ENCODE measurements at places on chromosomes 6 and 20.

- no peak for DNase-seq
These were observed 2.5 kb upstream of the ULBP2 start for GRCh38 chr6:149939356-149939648.

DNA sequence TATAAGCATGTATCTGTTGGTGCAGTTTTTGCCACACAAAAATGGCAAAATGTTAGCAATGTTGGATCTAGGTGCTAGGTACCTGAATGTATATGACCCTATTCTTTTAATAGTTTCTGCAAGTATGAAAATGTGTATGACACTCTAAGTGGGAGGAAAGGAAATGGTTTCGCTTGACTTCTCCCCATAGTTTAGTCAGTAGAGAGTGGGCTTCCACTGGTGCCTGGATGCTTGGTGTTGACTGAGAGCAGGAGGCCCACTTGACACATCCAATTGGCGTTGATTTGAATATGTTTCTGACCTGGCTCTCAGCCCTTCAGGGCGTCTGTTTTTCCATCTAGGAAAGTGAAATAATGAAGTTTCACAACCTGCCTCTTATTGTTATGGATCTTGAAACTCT lies 41.8 kb upstream of the GABRR1 start:
- no peak for DNase-seq

- DNase-seq: no peak
These were observed 30.0 kb downstream of the FOXA2 start for GRCh38 chr20:22554391-22554790.

GRCh38 chr20:58136149-58136484 lies 92.3 kb downstream of the ANKRD60 start:
- DNase-seq: no peak

GRCh38 chr6:162119341-162119740 lies 608.2 kb downstream of the PRKN start:
- DNase-seq: no peak

DNA sequence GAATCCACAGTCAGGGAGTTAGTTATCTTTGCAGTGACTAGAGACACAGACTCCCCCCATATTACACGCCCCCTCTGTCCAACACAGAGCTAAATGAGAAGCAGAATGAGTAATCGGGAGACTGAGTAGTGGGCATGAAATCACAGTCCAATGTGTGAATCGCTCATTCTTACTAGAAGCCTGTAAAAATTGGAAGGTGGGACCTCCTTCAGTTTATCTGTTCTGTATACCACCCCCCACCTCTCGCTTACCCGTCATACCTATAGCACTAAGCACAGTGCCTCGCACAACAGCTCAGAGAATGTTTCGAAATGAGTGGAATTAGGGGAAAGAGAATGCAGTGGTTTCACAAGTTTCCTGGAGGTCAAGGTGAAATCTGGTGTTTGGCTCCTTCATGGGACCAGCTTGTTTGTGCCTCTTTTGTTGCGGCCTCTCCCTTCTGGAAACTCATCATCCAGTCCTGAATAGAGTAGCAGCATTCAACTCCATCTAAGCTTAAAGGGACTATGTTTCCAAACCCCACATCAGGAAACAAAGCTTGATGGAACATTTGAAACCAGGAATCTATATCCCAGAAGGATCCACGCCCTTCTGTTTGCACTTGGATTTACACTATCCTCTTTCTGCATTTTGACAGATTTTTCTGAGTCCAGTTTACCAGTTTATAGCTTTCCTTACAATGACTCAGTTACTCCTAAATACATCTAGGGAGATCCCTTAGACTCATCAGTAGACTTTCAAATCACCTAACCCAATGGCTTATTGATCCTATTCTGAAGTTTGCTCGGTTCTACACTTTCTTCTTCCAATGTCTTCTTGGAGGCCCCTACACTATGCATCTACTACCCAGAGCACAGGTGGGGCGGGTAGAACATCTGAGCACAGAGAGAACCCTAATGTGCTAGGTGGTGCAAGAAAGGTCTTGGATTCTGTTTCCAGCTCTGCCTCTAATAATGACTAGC lies 59.2 kb upstream of the PIM1 start:
- no peak for DNase-seq

DNA sequence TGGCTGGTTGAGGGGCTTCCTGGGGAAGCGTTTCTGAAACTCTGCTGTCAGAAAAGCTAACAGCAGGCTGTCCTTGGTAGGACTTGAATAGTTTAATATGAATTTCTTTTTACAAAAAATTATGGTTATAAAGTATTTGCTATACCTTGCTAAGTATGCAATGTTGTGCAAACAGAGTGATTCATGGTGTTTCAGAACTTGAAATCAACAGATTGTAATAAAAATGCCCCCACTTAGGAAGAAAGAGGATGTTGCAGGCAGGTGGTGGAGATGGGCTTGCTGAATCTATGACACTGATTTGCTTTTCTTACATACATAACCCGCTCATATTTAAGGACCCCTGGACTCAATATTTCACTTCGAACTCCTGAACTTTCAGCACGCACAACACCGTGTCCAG lies 211.6 kb downstream of the THBS2 start:
- DNase-seq: no peak

GRCh38 chr6:12436683-12437082 lies 146.5 kb downstream of the EDN1 start:
- DNase-seq: no peak

DNA sequence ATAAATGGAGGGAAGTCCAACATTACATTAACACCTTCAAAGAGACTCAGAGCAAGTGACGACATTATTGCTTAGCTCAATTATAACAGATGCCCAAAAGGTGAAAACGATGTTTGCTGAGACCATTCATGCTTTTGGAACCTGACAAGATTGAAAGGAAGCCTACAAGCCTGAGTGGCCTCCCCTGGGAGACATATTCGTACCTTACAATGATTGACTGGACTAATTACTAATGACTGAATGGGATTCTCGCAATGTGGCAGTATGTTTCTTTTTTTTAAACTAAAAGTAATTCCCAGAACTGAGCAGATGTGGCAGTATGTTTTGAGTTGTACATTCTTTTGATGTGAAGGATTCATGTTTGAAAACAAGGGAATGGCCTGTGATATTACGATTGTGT lies 49.9 kb downstream of the VEGFA start:
- no peak for DNase-seq

- DNase-seq: peak; percentile 64
These were observed 119.4 kb downstream of the JARID2 start for GRCh38 chr6:15365273-15365687.

DNA sequence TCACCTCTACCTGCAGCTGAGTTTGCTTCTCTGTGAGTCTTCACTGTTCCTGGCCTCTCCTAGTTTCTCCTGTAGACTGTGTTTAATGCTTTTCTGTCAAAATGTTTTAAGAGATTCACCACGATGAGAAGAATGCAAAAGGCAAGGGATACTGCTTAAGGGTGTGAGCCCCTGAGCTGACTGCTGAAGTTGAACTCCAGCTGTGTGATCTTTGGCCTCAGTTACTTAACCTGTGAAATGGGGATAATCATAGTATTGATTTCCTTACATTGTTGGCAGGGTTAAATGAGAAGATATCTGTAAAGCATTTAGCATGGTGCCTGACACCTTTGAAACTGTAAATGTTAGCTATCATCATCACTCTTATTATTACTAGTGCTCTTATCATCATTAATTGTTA lies 230.2 kb upstream of the MYLIP start:
- DNase-seq: no peak
